ENCODE measurements at places on chromosomes 3 and 15.

DNA sequence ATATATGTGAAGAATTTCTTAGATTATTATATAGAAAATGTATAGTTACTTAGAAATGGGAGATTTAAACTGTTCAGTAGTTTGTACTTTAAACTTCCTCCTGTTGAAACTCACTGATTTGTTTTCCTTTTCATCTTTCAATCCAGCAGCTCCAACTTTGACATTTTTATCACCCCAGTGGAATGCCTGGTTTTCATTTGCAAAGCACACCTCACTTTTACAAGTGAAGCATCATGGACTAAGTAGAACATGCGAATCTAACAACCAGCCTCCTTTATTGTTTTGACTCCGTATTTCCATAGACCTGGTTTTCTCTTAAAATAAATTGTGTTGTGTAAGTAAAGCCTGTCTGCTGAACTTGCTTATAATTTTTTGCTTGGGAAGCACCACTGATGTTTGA, 97.8 kb upstream of the ROBO2 start:
- DNase-seq: no peak

GRCh38 chr15:74783072-74783807, 1.4 kb downstream of the CSK start:
- DNase-seq: peak; percentile 54

GRCh38 chr3:59016930-59017616, 32.8 kb downstream of the CFAP20DC start:
- DNase-seq: no peak

DNA sequence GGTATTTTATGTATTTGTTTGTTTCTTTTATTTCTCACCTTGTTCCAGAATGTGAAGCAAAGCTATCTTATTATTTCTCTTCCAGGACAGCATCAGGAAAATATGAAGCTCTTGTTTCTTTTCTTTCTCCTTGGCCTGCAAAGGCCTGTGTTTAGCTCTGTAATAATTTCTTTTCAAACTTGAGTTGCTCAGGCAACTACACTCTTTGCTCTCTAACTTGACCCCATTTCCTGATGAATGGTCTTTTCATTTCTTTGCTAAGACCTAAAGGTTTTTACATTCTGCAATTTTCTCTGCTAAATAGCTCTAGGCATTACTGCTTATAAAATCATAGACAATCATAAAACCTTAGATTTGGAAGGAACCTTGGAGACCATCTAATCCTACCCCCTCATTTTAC, 26.2 kb upstream of the ZNF770 start:
- DNase-seq: peak; percentile 47

All from choroid plexus epithelial cell (primary cell).